ENCODE measurements at places on chromosomes 4 and X. TPM values are rescaled to one million over a fixed set of nuclear protein-coding genes. Genes with fewer than 3 reads are reported as not detected.

DNA sequence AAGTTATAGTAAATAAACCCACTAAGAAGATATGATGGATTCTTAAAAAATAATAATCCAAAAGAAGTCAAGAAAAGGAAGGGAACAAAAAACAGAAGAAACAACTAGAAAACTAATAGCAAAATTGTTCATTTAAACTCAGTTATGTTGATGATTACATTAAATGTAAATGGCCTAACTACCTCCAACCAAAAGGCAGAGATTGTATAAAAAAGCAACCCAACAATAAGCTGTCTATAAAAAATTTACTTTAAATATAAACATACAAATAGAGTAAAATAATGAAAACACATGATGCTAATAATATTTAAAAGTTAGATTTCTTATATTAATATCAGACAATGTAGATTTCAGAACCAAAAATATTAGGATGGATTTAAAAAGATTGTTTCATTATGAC, 340.6 kb downstream of the CAMK2D start:
- DNase-seq: no peak

The DGAT2L6 gene
- total RNA-seq: 0.16 TPM

- DNase-seq: no peak
These were observed 143.8 kb downstream of the ACTRT1 start for GRCh38 chrX:127908384-127908783.

DNA sequence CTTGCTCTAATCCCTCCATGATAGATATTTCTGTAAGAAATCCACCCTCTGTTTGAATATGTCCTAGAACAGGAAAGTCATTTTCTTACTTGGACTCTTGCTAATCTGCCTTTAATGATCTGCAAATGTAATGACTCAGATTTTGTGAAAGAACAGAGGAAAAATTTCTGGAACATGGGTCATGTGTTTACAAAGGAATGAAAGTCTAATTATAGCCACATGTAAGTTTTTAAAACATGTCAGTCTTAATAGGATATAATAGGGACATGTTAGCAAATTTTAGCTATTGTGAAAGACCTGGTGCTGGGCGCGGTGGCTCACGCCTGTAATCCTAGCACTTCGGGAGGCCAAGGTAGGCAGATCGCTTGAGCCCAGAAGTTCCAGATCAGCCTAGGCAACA, 47.6 kb downstream of the GRK4 start:
- DNase-seq: no peak

DNA sequence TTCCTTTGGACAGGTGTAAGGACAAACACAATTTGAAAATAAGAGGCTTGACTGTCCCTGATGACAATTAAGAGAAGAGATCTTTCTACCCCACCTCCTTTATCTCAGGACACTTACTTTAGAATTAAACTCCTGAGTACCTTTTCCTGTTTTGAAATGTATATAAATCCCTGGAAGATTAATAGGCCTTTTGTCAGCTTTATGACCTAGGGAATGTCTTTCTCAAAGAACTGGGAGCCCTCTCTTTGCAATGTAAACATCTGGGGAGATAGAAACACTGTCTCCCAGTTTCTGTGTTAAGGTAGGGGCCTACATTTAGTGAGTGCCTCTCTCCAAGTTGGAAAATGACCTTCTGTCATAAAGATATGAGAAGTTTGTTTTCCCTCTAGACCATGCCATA, 31.7 kb downstream of the AGA start:
- DNase-seq: no peak

- DNase-seq: no peak
These were observed 181.6 kb downstream of the PCDH7 start for GRCh38 chr4:30901461-30902451.

- no peak for DNase-seq
These were observed 176.7 kb downstream of the SHROOM3 start for GRCh38 chr4:76611616-76612207.

DNA sequence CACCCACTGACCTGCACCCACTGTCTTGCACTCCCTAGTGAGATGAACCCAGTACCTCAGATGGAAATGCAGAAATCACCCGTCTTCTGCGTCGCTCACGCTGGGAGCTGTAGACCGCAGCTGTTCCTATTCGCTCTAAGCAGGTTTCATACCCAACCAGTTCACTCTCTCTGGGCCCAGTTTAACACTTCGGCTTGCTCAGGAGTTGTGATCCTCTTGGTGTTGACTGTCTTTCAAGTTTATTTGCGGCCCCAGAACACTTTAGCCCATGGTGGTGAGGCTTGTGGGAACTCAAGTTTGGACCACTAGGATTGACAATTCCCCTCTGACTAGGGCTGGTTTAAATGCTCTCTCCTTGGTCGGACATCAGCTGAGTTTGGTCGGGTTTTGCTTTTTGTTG, 147.0 kb downstream of the DACH2 start:
- no peak for DNase-seq

GRCh38 chr4:8322794-8323704, 53.5 kb downstream of the HTRA3 start:
- DNase-seq: no peak

The RPS6KA6 gene
- total RNA-seq: 1.8 TPM

GRCh38 chr4:84451546-84451945, 47.5 kb downstream of the NKX6-1 start:
- DNase-seq: no peak

The NXF2B gene
- not detected for total RNA-seq

DNA sequence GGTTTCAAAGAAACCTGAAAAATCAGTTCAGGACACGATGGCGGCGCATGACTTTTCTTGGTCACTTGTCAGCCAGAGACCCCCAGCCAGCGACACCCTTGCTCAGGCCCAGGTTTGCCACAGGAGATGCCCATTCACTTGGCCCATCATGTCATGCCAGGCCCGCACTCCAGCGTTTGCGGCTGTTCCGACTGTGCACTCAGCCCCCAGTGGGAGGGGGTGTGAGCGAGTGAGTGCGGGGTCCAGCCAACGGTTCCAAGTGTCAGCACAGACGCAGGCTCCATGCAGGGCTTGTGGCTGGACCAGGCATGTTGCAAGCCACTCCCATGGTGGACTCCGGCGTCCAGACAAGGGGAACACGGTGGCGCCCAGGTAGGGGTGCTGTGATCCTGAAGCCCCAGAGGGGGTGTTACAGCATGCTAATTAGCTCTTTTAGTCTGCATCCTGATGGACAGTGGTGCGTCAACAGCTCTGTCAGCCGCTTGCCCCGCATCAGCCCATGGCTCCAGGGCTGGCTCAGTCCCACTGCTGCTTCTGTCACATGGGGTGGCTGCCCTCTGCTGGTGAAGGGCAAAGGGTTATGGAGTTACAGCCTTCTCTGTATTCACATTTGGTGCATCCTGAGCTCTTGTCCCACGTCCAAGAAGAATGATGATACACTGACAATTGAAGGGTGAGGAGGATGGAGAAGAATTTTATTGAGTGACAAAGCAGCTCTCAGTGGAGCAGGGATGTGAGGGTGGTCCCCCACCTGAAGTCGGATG, 3.7 kb upstream of the MAEA start:
- no peak for DNase-seq

DNA sequence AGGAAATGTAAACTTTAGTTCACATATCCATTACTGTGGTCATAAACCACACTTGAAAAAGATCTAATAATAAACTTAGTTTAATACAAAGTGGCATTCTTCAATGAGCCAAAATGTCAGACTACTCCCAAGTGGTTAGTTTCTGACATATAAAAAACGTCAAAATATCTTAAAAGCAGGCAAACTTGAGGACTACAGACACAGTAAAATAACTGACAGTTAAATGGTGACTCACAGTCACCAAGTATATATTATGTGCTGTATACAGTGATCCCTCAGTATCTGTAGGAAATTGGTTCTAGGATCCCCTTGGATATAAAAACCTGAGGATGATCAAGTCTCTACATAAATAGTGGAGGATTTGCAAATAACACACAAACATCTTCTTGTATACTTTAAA, 11.6 kb upstream of the CORIN start:
- DNase-seq: no peak

GRCh38 chr4:55407119-55407518, 11.4 kb downstream of the TMEM165 start:
- no peak for DNase-seq

DNA sequence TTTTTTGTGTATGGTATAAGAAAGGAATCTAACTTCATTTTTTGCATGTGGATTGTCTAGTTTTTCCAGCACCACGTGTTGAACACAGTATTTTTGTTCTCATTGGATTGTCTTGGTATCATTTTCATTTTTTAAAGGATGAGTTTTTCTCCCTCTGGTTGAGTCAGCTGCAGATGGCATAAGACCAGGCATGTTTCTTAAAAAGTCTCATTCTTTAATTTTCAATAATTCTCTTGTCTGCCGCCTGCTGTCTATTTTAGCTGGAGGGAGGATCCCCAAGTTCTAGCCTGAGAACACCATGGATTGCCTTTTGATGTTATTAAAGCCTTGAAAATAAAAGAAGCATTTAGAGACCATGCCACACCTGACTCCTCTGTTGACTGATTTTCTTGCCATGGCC, 263.8 kb downstream of the ARHGAP24 start:
- DNase-seq: no peak

DNA sequence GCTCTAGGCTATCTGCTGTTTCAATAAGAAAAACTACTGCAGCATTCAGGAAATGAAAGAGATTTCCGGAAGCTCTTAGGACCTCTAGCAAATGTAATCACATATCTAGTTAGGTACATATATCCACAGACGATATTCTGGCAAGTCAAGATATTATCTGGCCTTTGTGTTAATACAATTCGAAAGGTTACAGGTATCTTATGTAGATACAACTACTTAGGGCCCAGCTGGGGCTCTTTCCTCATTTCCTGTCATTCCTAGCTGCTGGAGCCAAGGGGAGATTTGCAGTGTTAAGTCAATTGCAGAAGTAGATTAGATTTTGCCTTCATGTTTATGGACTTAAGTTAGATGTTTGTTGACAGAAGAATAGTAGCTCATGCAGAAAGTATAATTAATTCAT, 299.5 kb downstream of the ARHGAP24 start:
- no peak for DNase-seq

DNA sequence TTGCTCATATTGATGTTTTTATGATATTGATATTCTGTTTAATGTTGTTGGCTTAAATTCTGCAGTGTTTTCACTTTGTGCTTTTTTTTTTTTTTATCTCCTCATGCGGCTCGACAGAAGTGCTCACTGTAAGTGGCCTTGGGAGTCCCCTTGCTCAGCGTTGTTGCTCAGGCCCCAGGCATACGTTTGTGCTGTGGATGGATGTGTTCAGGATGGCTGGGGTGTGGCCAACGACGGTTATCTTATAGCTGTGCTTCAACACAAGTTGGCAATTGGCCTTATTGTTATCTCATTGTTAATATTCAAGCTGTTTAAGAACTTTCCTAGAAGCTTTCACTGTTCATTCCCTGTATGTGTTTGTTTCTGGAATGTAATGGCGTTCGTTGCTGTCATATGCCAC, 36.4 kb upstream of the CLCN4 start:
- no peak for DNase-seq

DNA sequence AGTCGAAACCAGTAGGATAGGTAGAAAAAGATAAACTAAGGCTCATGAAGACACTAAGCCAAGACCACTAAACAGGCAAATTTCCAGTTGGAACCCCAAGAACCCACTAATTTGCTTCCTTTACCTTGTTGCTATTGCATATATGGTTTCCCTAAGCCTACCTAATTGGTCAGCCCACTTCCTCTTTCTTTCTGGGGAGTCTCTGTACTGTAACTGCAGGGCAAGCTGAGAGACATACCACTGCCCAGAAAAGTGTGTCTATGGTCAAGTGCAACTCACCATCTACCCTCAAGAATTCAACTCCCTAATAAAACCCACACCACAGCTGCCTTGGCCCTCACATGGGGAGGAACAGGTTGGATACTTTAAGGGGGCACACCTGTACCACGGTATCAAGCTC, 28.6 kb downstream of the IDS start:
- no peak for DNase-seq

DNA sequence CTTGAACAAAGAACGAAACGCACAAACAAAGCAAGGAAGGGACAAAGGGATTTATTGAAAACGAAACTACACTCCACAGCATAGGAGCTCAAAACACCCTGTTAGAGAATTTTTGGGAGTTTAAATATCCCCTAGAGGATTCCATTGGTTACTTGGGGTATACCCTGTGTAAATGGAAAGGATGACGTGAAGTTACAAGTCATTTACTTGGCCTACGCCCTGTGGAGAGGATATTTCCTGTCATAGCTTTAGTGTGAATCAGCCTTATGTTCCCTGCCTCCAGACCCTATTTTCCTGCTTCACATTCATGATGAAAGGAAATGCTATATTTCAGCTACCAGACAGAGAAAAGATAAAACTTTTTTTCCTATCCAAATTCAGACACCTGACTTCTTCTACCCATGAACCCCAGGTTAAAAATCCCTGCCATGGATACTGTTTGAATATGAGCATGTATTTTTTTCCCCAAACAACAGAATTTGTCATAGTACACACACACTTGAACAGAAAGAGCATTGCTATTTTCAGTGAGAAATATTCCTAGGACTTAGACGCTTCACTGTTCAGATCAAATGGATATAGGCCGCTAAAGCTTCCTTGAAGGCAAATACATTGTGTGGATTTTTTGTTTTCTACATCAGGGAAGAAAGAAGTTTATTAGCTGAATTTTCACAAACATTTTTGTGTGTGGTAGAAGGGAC, 20.4 kb downstream of the PIN4 start:
- DNase-seq: no peak

DNA sequence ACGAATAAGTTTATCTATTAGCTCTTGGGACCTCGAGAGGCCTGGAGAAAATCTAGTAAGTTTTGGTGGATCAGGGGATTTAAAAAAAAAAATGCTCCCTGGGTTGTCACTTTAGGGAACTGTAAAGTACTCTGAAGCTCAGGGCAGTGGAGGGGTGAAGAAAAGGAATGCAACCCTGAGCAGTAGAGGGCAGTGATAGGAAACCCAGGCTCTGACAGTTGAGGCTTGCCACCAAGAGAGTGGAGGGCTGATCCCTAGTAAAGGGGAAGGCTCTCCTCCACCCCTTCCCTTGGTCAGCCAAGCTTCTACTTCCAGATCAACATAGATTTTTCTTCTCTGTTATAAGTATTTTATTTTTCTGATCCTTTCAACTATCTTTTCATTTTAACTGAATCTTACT, 73.1 kb downstream of the FBXO8 start:
- no peak for DNase-seq

The HMX1 gene
- total RNA-seq: not detected

The FAM114A1 gene
- total RNA-seq: 5.4 TPM

GRCh38 chr4:145686991-145687390, 7.0 kb downstream of the C4orf51 start:
- DNase-seq: no peak

The TCEAL3 gene
- 10.6 TPM for total RNA-seq

DNA sequence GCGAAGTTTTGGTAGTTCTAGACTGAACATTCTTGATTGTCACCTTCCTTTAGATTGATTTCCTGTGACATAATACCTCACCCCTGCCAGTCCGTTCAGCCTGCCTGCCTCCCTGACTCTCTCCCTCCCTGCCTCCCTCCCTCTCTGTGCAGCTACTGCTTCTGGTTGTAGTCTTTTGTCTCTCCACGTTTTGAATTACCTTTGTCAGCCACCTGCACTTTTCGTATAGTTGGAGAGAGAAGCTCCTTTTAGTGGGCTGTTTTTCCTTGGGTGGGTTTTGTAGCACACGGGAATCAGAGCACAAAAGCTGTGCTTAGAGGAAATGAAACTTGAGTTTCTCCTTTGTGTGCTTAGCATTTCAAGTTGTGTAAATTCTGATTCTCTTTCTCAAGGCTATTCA, 32.6 kb upstream of the MSMO1 start:
- peak; percentile 25 for DNase-seq
